Right renal pelvis (tissue), 4 donors: ENCODE measurements at places on chromosomes 16 and 17. TPM values are rescaled to one million over a fixed set of nuclear protein-coding genes. Genes with fewer than 3 reads are reported as not detected.

DNA sequence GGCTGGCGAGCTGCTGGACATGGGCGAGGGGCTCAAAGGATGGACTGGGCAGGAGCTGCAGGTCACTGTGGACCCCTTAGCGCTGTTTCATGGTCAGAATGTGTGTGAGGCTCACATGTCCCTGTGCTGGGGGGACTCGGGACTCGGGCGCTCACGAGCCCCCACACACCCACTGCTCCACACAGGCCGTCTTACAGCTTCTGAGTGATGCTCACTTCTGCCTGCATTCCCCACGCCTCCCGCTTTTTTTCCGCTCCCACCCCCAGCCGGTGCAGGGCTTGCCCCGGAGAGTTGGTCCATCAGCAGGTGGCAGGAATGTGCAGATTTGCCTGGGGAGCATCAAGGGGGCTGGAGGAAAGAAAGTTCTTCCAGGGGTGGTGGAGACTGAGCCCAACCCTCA lies 20.2 kb upstream of the JPT2 start:
- DNase-seq: no peak

GRCh38 chr17:77957235-77957856 lies 1.2 kb upstream of the TNRC6C start:
- DNase-seq: no peak

GRCh38 chr17:45735488-45735887 lies 48.6 kb upstream of the CRHR1 start:
- no peak for DNase-seq

GRN gene
- 230 TPM for polyA plus RNA-seq

HCRT gene
- not detected for polyA plus RNA-seq

- DNase-seq: no peak
Measured at GRCh38 chr16:14193316-14193871, 122.3 kb downstream of the MRTFB start.
